ENCODE measurements at places on chromosomes 5 and 9.
A peak's percentile ranks its signal among the peaks of the same experiment; 100 is the strongest.

DNA sequence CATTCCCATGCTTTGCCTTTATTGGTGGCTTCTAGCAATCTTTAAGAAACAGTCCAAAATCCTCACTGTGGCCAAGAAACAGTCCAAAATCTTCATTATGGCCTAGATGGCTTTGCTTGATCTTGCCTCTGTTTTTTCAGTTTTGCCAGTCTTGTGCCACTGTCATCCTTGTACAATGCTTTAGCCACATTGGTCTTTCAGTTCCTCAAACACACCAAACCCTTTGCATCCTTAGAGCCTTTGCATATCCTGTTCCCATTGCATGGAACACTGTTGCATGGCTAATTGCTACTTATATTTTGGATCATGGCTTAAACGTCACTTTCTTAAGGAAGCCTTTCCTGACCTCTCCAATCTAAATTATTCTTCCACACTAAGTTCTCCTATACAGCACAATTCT is 22.1 kb downstream of the MRRF start:
- H3K4me1 ChIP-seq, result peaks cover 3% of the 10 kb centered on the region
- DNase-seq, result no peak
- H3K4me3 ChIP-seq, result no peak overlapping the region

- no peaks in the 10 kb centered on the region for H3K36me3 ChIP-seq
- H3K4me3 ChIP-seq, result no peak overlapping the region
- H3K27me3 ChIP-seq, result peaks cover 11% of the 10 kb centered on the region
Observed at GRCh38 chr5:149679876-149680809, 50.0 kb upstream of the PPARGC1B start.

DNA sequence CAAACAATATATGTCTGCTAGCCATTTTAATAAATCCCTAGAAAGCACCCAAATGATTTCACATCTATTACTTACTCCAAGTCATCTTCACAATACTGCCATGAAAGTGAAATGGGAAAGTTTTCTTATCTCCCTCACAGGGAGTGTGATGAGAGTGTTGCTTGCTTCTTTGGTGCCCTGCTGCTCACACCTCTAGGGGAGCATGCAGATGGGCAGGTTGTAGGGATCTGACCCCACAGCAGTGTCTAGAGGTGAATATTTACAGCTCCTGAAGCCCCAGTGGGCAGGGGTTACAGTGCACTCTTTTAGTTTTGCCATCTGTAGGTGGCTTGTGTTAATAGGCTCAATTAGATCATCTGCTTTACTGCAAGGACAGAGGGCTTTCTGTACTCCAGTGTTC is 173.2 kb downstream of the GABRG2 start:
- H3K4me1 ChIP-seq, result no peaks in the 10 kb centered on the region
- H3K36me3 ChIP-seq, result no peaks in the 10 kb centered on the region
- no peaks in the 10 kb centered on the region for H3K27me3 ChIP-seq
- H3K4me3 ChIP-seq, result no peak overlapping the region

- H3K27me3 ChIP-seq, result no peaks in the 10 kb centered on the region
- H3K4me1 ChIP-seq, result no peaks in the 10 kb centered on the region
- no peak overlapping the region for H3K27ac ChIP-seq
- no peak for DNase-seq
Observed at GRCh38 chr9:14653511-14653910, 39.7 kb downstream of the ZDHHC21 start.

DNA sequence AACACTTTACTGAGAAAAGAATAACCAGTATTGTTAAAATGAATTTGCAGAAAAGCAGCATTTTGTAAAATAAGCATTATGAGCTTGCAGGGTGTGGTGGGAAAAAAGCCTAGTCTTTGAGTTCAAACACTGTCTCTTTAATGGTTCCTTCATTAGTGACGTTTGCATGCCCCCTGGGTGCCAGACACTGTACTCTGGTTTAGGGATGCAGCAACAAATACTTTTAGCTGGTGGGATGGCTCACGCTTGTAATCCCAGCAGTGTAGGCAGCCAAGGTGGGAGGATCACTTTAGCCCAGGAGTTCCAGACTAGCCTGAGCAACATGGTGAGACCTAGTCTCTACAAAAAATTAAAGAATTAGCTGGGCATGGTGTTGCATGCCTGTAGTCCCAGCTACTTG is 62.3 kb downstream of the MAST4 start:
- no peaks in the 10 kb centered on the region for H3K36me3 ChIP-seq
- no peak for DNase-seq
- no peak overlapping the region for H3K27ac ChIP-seq
- H3K4me1 ChIP-seq, result no peaks in the 10 kb centered on the region

GRCh38 chr9:18061332-18061731 is 412.6 kb upstream of the ADAMTSL1 start:
- no peak overlapping the region for H3K27ac ChIP-seq
- DNase-seq, result no peak
- no peaks in the 10 kb centered on the region for H3K36me3 ChIP-seq
- peaks cover 2% of the 10 kb centered on the region for H3K27me3 ChIP-seq
- H3K4me3 ChIP-seq, result no peak overlapping the region

- peak overlapping the region; percentile 33 for H3K27ac ChIP-seq
- peaks cover 2% of the 10 kb centered on the region for H3K36me3 ChIP-seq
- no peak for DNase-seq
- no peaks in the 10 kb centered on the region for H3K27me3 ChIP-seq
- peaks cover 38% of the 10 kb centered on the region for H3K4me1 ChIP-seq
Observed at GRCh38 chr9:123267481-123268198, 746 bp downstream of the STRBP start.

DNA sequence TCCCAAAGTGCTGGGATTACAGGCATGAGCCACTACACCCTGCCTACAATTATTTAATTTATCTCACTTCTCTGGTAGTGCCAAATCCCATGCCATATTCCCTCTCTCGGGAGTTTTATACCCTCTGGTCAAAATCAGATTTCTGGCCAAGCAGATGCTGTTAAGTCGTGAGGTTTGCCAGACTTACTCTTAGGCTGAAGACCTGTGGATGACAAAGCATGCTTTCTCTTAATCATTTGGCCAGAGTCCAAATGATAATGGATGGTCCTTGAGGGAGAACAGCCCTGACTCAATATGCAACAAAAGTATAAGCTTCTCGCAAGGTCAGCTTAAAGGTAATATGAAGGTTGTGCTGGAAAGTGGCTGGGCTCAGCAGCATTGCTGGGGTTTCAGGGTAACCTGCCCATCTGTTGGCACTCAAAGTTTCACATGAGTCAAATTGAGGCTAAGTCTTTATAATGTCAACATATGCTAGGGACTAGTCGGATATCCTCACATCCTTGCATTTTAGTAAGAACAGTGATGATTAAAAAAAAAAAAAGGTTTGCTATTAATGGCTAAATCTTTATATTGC is 280.1 kb downstream of the KIF4B start:
- no peaks in the 10 kb centered on the region for H3K4me1 ChIP-seq
- no peaks in the 10 kb centered on the region for H3K36me3 ChIP-seq
- DNase-seq, result no peak

GRCh38 chr5:103840600-103840999 is 278.0 kb upstream of the NUDT12 start:
- H3K4me3 ChIP-seq, result no peak overlapping the region
- DNase-seq, result no peak
- no peaks in the 10 kb centered on the region for H3K4me1 ChIP-seq
- H3K27me3 ChIP-seq, result no peaks in the 10 kb centered on the region
- H3K36me3 ChIP-seq, result no peaks in the 10 kb centered on the region

DNA sequence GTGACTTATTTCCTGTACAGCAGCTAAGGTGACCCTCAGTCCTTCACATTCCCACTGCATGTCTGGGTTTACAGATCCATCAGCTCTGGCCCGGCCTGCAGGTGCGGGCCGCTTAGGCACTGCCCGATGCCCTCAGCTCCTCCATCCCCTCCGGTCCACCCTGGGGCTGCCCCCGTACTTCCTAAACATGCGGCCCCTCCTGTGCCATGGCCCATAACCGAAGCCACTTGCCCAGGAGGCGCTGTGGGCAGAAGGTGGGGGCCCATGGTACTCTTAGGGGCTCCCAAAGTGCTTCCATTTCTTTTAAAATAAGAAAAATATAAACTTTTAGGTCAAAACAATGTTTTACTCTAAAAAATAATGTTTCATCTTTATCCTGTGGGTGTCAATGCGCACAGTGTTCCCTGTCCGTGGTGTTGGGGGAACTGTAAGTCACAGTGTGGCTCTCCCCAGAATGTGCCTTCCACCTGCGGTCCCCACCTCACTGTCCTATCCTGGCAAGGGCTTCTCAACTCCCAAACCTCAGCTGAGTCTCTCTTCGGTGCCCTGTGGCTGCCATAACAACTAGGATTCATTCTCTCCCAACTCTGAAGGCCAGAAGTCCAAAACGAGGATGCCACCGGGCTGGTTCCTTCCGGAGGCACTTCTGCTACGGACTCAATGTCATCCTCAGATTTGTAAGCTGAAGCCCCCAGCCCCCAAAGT is 132.7 kb upstream of the LPCAT1 start:
- DNase-seq, result no peak
- no peak overlapping the region for H3K4me3 ChIP-seq
- H3K4me1 ChIP-seq, result peaks cover 8% of the 10 kb centered on the region
- peaks cover 47% of the 10 kb centered on the region for H3K27me3 ChIP-seq

Measured in activated naive CD8-positive, alpha-beta T cell treated with anti-CD3 and anti-CD28 coated beads, Interleukin-2, amount 50 U/mL, for 24 hours (primary cell).